ENCODE measurements at places on chromosomes 2 and 18. TPM values are rescaled to one million over a fixed set of nuclear protein-coding genes. Genes with fewer than 3 reads are reported as not detected.

- DNase-seq = no peak
Observed at GRCh38 chr18:59898609-59899297, 1.0 kb upstream of the PMAIP1 start.

DNA sequence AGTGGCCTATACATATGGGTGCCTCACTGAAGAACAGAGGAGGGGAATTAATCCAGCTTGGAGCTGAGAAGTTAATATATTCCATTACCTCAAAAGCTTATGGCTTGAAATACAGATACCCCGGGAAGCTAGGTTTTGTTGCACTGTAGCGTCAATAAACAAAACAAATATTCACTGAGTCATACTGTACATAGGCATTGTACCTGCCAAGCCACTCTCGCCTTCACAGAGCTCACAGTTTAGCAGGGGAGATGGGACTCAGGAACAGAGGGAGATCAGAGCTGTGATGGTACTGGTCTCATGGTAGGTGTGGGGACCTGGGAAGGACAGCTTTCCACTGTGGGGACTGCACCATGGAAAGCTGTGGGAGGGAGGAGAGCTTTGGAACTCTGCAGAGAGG, 111.2 kb upstream of the ST6GAL2 start:
- no peak for DNase-seq

Gene TMEM163
- 45.8 TPM for total RNA-seq

GRCh38 chr2:33421820-33422219, 54.6 kb upstream of the RASGRP3 start:
- no peak for DNase-seq

DNA sequence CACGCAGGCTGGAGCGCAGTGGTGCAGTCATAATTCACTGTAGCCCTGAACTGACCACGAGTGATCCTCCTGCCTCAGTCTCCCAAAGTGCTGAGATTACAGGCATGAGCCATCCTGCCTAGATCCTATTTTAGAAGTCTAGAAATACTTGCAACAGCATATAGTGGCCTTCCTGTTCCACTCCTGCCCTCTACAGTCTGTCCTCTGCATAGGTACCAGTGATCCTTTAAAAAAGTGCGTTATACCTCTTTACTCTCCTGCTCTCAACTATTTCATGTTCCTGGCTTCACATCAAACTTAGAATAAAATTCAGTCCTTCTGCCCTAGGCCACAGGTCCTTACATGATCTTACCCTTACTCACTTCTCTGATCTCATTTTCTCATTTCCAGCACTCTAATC, 6.0 kb downstream of the COMMD1 start:
- DNase-seq = peak; percentile 38

GRCh38 chr2:48124592-48124991, 218.3 kb upstream of the FBXO11 start:
- DNase-seq = no peak

Gene IFIH1
- total RNA-seq = 0.06 TPM

DNA sequence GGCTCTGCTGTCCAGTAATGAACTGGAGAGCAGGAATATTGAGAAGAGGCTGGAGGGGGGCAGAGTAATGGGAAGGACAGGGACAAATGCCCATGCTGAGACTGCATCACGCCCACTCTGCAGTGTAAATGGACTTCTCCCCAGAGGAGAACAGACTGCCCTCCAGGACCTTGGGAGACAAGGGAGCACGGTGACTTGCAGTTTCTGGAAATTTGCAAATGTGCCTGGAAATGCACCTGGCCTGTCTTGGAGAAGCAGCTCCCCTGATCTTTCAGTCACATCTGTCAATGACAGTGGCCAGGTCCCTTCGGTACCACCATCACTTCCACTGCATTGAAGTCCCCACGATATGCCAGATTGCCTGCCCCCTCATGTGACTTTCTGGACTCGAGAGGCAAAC, 178.7 kb upstream of the SH3BP4 start:
- DNase-seq = no peak

- no peak for DNase-seq
Observed at GRCh38 chr18:10410472-10411308, 43.7 kb upstream of the APCDD1 start.

Gene SCTR
- total RNA-seq = 0.09 TPM

- DNase-seq = no peak
Observed at GRCh38 chr18:60469387-60470100, 97.0 kb upstream of the MC4R start.

Gene MYOM1
- 219 TPM for total RNA-seq

Gene IGFBP5
- total RNA-seq = 132 TPM

Gene RAPGEF4
- total RNA-seq = 21.2 TPM

DNA sequence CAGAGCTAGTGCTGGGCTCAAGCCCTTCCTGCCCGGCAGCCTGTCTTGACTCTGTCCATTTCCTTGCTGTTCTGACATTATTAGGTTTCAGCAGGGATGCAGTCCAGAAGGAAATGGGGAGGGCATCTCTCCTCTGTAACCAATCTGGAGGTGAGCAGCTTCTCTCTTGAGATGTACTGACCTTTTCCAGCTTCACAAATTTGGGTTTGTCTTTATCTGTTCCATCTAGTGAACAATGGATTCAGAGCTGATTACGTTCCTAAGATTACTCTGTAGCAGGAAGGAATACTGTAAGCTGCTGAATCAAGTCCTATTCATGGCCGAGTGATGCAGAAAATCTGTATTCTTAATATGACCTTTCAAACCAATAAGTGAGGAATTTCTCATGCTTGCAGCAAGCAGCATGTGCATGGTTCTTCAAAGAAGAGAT, 11.0 kb downstream of the PLA2R1 start:
- no peak for DNase-seq

Gene AQP12A
- not detected for total RNA-seq

DNA sequence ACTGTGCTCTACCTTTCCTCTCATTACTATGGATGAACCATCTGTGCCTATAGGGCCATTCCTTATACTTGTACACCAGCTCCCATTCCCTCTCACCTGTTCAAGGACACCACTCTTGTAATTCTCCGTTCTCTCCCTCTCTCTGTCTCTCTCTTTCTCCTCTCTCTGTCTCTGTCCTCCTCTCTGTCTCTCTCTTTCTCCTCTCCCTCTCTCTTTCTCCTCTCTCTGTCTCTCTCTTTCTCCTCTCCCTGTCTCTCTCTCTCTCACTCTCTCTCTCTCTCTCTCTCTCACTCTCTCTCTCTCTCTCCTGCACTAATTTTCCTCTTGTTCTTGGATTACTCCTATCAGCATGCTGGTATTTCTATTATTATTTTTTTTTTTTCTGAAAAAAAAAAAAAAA, 78.9 kb upstream of the RMDN2 start:
- no peak for DNase-seq

Gene G6PC2
- total RNA-seq = not detected

DNA sequence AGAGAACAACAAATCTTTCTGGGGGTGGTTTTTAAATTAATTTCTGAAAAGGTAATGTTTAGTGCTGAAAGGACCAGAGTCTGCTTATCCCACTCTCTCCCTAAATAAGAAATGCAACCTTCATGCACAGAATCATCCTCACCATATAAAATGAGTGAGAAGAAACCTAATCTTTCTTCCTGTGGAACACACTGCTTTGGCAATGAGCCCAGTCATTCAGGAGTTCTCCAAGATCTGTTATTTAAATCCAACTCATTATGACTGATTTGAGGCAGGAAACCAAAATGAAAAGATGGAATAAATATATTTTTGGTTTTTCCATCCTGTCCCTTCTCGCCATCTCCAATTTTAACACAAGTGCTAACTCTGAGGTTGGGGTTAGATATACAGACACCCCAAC, 228.3 kb downstream of the SRBD1 start:
- no peak for DNase-seq

DNA sequence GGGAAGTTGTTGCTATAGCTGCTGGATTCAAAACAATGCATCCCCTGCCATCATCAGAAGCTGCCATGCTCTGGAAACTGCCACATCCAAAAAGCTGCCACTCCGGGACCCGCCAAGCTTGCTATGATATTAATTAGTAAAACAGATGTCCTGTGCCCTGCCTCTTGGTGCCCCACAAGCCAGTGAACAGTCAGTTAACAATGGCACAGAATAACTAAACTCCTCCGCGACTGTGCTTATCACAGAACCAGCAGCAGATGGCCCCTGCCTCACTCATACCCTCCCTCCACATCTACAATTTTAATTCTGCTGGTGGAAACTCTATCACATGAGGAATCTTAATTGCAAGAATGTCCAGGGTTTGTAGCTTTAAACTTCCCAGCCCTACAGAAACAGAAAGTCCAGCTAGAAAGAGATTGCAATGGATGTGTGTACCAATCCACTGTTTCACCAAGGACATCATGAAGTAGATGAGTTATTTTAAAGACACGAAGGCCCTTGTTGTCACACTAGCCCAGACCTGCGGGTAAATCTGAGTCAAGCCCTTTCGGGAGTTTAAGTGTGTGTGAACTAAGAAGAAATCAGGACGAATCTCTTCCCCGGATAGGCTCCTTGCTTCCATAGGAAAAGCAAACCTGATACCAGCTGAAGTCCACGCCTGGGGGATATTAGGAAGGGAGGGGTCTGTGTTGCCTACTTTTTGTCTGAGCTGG, 7.4 kb upstream of the ACYP2 start:
- DNase-seq = no peak

GRCh38 chr2:130251535-130251872, 53.3 kb upstream of the TUBA3E start:
- DNase-seq = no peak

- DNase-seq = peak; percentile 66
Observed at GRCh38 chr2:6977113-6977741, 60.0 kb downstream of the RNF144A start.

- DNase-seq = no peak
Observed at GRCh38 chr2:113175042-113175628, 1.4 kb downstream of the PSD4 start.

Gene TUBA3E
- total RNA-seq = not detected

Gene MPV17
- 56.3 TPM for total RNA-seq

GRCh38 chr18:1048032-1048431, 143.4 kb downstream of the ADCYAP1 start:
- DNase-seq = peak; percentile 33

Gene POTEI
- 2.4 TPM for total RNA-seq

Gene GREB1L
- total RNA-seq = 5.2 TPM

DNA sequence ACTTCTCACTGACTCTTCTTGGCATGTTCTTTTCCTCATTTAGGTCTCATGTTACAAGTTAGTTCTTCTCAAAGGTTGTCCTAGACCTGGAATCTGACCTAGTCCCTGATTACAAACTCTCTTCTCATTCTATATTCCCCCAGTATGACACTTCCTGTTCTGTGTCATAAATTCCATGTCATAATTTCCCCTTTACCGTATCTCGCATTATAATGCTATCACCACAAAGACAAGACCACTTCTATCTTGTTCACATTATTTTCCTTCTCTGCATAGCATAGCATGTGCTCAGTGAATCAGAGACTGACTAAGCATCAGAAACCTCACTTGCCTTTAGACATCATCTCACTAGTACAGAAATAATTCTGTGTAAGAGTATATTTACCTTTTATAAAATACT, 63.6 kb upstream of the CAVIN2 start:
- no peak for DNase-seq

Gene ZSWIM2
- not detected for total RNA-seq

DNA sequence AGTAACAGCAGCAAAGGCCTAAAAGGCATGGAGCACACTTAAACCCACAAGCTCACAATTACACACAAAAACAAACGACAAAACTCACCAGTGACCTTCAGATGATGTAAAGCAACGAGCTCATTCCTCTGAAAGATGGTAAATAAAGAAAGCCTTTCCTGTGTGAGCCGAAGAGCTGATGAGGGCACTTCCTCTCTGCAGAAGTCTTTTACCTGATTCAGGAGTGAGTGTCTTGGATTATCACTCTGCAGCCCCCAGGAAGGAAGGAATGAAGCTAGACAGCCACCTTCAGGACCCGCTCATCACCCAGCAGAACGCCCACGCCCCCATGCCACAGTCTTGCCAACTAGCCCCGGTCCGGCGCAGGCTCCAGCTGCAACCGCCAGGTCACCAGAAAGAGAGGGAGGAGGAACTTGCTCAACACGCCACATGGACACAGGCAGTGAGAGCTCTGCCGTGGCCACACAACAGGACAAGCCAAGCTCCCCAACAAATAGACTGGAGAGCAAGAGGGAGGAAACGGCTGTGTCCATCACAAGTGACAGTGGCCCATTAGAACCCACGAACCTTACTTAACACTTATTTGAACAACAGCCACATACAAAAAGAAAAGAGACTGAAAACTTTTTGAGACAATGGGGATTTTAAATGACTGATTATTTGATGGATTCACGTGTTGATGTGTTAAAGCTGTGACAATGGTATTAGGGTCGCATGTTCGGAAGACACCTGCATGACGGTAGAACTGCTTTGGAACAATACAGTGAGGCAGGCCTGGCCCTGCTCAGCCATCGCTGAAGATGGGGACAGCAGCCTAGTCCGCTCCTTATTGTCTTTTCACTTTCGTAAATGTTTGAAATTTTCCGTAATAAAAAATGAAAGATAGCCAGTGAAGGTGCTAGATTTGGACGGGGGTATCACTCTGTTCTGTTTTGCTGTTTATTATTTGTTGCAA, 127.3 kb downstream of the HDAC4 start:
- DNase-seq = no peak

Gene REG1A
- total RNA-seq = not detected

DNA sequence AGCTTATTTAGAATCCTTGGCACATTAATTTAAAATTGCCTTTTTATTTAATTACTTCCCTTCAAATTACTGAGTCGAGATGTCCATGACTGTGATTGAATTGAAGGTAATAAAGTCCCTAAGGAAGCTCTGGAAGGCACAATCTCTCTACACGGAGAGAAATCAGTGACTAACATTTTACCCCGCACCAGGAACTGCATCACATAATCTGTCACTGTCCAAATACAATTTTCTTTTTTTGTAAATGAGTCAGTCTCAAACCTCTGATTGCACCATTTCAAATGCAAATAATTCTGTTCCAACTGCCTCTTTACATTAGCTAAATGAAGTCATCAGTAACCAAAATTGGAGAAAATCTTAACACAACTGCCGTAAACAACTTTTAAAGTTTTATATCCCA, 311.9 kb downstream of the CCDC178 start:
- no peak for DNase-seq

GRCh38 chr2:103002954-103003353, 241.1 kb downstream of the TMEM182 start:
- no peak for DNase-seq

Gene STRADB
- total RNA-seq = 35.5 TPM
